Regular cardiac myocyte (primary cell): ENCODE measurements at places on chromosomes 1 and 21. TPM values are rescaled to one million over a fixed set of nuclear protein-coding genes. Genes with fewer than 3 reads are reported as not detected.

The CR1 gene
- total RNA-seq: not detected in 2 replicates

The DLGAP3 gene
- total RNA-seq: under 0.01 TPM in 1 of 2 replicates, not detected in the other

The CGN gene
- under 0.01 and 0.19 TPM in 2 replicates for total RNA-seq

The PER3 gene
- 2.3 and 2.9 TPM in 2 replicates for total RNA-seq

The CBR3 gene
- total RNA-seq: 15.9 and 20.0 TPM in 2 replicates

The HES5 gene
- total RNA-seq: 0.28 TPM in 1 of 2 replicates, not detected in the other

The RIPK4 gene
- total RNA-seq: 0.38 and 1.7 TPM in 2 replicates

The OR10K1 gene
- not detected in 2 replicates for total RNA-seq

The LEPR gene
- 10.0 and 37.2 TPM in 2 replicates for total RNA-seq

The CA14 gene
- total RNA-seq: not detected in 2 replicates

The CCDC17 gene
- total RNA-seq: 0.58 and 0.85 TPM in 2 replicates

The C8A gene
- not detected in 2 replicates for total RNA-seq

The OR2L5 gene
- total RNA-seq: not detected in 2 replicates

The KRTAP24-1 gene
- total RNA-seq: not detected in 2 replicates

The SLC2A5 gene
- 1.7 and 5.6 TPM in 2 replicates for total RNA-seq

The CCDC28B gene
- total RNA-seq: 7.9 and 17.3 TPM in 2 replicates

The LAX1 gene
- under 0.01 TPM in 1 of 2 replicates, not detected in the other for total RNA-seq

The PLCH2 gene
- total RNA-seq: under 0.01 and 0.38 TPM in 2 replicates

The STUM gene
- under 0.01 TPM in 1 of 2 replicates, not detected in the other for total RNA-seq

The PADI6 gene
- not detected in 2 replicates for total RNA-seq

The XCL1 gene
- total RNA-seq: not detected in 2 replicates

The IL19 gene
- total RNA-seq: 0.28 TPM in 1 of 2 replicates, not detected in the other

The TTC4 gene
- total RNA-seq: 25.4 and 30.9 TPM in 2 replicates

The ALX3 gene
- not detected in 2 replicates for total RNA-seq

The AZIN2 gene
- 2.5 and 13.2 TPM in 2 replicates for total RNA-seq

The TNFSF18 gene
- 0.58 and 0.85 TPM in 2 replicates for total RNA-seq

The GPATCH3 gene
- total RNA-seq: 6.5 and 10.2 TPM in 2 replicates

The ADGRL2 gene
- total RNA-seq: 226 and 358 TPM in 2 replicates

The GBP6 gene
- under 0.01 TPM in 2 replicates for total RNA-seq

The LRRN2 gene
- not detected in 2 replicates for total RNA-seq

The ADPRS gene
- total RNA-seq: 38.7 and 39.7 TPM in 2 replicates

The ARHGEF10L gene
- total RNA-seq: 18.6 and 20.1 TPM in 2 replicates

The KDM5B gene
- total RNA-seq: 76.9 and 107 TPM in 2 replicates

The LAPTM5 gene
- 0.19 and 0.28 TPM in 2 replicates for total RNA-seq

The FAM43B gene
- 0.28 TPM in 1 of 2 replicates, not detected in the other for total RNA-seq

The TRNP1 gene
- 12.1 and 17.4 TPM in 2 replicates for total RNA-seq

The CHRM3 gene
- under 0.01 TPM in 2 replicates for total RNA-seq

The LORICRIN gene
- not detected in 2 replicates for total RNA-seq

The KIRREL1 gene
- 92.4 and 146 TPM in 2 replicates for total RNA-seq

The DYRK3 gene
- total RNA-seq: 24.7 and 29.9 TPM in 2 replicates

The FAF1 gene
- 36.9 and 55.0 TPM in 2 replicates for total RNA-seq

The CRNN gene
- total RNA-seq: not detected in 2 replicates

The ABCA4 gene
- total RNA-seq: 0.77 and 2.5 TPM in 2 replicates

The UCK2 gene
- total RNA-seq: 88.2 and 142 TPM in 2 replicates

The UMODL1 gene
- under 0.01 TPM in 1 of 2 replicates, not detected in the other for total RNA-seq

The TMPRSS15 gene
- not detected in 2 replicates for total RNA-seq

The S100A3 gene
- total RNA-seq: 2.8 and 4.6 TPM in 2 replicates

The TP73 gene
- not detected in 2 replicates for total RNA-seq

The TSPEAR gene
- not detected in 2 replicates for total RNA-seq

The ZBTB8A gene
- 4.6 and 7.0 TPM in 2 replicates for total RNA-seq

The ZNF593OS gene
- total RNA-seq: 0.28 TPM in 1 of 2 replicates, not detected in the other

The IGSF9 gene
- total RNA-seq: not detected in 2 replicates
